ENCODE measurements at places on chromosomes 2 and 18.

DNA sequence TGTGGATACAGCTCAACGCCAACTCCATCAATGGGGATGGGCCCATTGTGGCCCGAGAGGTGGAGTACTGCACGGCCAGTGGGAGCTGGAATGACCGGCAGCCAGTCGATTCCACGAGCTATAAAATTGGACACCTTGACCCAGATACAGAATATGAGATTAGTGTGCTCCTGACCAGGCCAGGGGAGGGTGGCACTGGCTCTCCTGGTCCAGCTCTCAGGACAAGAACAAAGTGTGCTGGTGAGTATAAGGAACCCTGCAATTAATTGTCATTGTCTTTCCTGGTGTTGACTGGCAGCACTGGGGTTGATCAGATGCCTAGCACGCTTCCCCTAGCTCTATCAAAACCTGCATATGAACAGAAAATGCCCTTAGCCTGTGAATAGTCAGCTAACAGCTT is 388.1 kb downstream of the PTPRM start:
- DNase-seq = no peak

DNA sequence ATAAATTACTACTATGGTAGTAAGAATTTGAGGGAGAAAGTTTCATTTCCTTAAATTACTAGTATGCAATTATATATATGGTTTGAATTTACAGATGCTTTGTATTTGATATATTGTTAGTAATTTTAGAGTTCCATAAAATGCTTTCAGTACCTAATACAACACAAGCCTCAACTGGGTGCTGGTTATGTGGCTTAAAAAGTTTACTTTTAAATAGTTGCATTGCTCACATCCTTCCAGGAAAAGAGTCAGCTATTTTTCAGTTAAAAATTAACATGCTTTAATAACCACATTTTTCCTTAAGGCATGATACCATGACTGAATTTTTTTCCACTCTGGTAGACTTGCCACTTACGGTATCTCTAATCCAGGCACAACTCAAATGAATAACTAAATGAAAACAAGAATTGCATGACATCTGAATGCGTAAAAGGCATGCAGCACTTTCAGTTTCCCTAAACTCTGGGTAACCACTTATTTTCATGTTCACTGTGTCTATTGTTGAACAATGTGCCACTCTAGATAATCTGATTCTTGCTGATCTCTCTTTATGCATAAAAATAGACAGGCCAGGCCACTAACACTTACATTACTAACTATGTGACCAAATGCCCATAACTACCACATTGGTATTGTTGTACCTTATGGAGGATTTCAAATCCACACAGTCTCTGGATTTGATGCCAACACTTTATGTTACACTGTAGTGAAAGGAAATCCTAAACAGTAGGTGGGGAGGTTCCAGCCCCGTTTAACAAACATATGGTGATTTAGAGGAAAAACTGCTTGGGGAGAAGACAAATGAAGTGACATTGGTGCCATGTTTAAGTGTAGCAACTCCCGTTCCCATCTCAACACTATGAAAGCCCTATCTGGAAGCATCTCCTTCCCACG is 35.5 kb upstream of the SLC35F5 start:
- DNase-seq = no peak

- DNase-seq = no peak
Measured at GRCh38 chr2:45862843-45863242, 211.4 kb downstream of the PRKCE start.

GRCh38 chr2:236157366-236157765 is 10.8 kb downstream of the GBX2 start:
- no peak for DNase-seq

DNA sequence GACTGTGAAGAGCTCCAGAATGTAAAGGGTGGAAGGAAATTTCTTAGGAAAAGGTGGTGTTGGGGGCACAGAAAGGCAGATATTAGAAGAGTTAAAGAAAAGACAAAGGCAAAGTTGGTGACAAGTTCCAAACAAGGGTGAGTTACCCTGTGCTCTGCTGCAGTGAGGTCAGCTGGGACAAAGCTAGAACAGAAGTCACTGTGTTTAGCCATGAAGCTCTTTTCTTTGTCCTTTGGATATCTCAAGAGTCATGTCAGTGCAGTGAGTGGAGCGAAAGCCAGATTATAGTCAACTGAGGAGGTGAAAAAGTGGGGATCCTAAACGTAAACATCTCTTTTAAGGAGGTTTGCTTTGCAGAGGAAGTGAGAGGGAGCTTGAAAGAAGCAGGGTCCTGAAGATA is 187.8 kb upstream of the ALPP start:
- no peak for DNase-seq

DNA sequence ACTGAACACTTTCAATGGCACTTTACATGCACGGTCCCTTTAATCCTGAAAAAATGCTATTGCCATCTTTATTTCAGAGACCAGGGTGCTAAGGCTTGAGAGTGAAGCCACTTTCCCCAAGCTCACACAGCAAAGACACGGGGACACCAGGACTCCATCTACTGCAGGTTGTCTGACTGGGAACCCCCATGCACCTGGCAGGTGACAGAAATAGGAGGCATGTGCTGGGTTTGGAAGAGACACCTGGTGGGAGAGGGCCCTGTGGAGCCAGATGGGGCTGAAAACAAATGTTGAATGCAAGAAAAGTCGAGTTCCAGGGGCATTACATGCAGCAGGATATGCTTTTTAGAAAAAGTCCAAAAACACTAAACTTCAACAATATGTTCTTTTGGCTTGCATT is 5.2 kb upstream of the EHD3 start:
- no peak for DNase-seq

GRCh38 chr18:36088256-36088655 is 20.9 kb upstream of the RPRD1A start:
- no peak for DNase-seq

- no peak for DNase-seq
Measured at GRCh38 chr2:164826293-164827243, 15.1 kb downstream of the COBLL1 start.

- DNase-seq = no peak
Measured at GRCh38 chr18:48803951-48804855, 146.6 kb downstream of the SMAD7 start.

- DNase-seq = no peak
Measured at GRCh38 chr18:57085371-57085770, 61.5 kb upstream of the BOD1L2 start.

DNA sequence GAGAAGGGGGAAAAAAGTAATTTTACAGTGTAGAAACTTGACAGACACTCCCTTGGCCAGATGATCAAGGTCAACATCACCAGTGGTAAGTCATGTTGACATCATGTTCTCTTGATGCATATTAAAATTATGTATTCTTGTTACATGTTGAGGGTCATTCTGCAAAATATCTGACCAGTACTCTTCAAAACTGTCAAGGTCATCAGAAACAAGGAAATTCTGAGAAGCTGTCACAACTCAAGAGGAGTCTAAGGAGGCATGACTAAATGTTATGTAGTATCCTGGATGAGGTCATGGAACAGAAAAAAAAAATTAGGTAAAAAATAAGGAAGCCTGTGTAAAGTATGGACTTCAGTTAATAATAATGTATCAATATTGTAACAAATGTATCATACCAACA is 6.3 kb downstream of the SGPP2 start:
- DNase-seq = no peak

DNA sequence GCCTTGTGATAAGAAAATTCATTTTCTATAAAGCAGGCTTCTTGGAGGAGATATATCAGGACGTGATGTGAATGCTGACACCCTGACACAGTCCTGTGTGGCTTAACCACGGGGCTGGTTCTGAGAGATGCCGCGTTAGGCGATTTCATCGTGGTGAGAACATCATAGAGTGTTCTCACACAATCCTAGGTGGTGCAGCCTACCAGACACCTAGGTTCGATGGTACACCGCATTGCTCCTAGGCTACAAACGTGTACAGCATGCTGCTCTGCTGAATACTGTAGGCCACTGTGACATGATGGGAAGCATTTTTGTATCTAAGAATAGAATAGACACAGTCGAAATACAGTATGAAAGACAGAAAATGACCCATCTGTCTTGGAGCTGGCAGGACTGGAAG is 82.5 kb downstream of the TNFRSF11A start:
- no peak for DNase-seq

DNA sequence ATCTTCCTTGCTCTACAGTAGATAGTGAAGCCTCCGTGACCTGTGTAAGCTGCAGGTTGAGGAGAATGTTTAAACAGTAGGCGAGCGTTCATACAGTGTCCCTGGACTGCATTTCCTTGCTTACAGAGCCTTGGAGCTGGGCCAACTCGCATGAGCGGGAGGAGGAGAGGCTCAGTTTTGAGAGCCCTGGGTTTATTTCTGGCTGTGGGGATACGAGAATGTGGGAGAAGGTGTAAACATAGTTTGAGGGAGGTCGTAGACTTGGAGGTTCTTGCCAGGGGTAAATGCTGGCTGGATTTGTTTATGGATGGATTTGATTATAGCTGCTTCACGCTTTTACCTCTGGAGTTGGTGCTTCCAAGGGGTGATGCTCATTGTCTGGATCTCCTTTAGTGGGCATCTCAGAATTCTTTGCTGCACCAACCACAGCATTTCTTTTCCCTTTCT is 20.8 kb downstream of the CRIM1 start:
- no peak for DNase-seq

DNA sequence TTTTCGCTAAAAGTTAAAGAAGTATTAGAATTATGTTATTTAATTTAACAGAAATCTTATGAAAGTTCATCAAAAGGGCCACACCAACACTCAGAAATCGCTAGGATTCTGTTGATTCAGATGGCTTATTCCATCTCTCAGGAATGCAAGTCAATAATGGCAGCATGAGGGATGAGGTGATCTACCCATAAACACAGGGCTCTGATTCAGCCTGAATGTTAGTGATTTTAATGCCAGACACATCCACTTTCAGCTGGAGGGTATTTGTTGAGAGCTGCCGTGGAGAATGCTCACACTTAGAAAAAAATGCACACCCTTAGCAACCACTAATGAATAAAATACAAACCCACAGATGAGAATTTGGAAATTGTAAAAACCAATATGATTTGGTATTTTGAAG is 173.3 kb upstream of the ERBB4 start:
- DNase-seq = no peak

- DNase-seq = no peak
Measured at GRCh38 chr2:24881623-24882022, 38.4 kb downstream of the ADCY3 start.

DNA sequence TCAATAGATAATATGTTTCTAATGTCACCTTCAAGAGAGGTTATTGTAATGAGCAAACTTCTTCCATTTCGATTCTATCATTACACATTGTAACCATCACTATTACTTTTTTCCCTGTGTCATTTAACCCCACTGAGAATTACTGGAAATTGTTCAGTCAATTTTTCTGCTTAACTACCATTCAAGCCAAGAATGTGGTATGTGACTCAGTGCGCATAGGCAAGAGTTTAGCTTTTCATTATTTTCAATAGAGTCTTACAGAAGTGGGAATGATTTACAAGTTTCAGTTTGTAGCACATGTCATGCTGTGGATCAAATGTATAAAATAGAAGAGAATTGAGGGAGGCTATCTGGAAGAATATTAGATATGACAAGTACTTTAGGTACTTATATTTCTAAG is 34.3 kb upstream of the PIEZO2 start:
- DNase-seq = no peak

DNA sequence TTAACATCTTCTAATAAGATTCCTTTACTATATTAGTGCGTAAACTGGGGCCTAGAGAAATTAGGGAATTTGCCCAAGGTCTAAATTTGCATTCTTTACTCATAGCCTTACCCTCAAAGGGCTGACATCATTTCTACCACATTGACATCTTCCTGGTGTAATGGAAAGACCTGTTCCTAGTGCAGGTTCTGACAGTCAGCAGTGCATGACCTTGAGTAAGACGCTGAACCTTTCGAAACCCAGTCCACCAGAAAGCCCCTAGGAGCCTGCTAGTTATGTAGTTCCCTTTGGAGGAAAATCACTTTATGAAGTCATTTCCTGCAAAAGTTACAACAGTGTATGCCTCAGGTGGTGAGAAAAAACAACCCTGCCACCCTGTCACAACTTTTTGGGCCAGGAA is 388.3 kb downstream of the TNS1 start:
- no peak for DNase-seq

DNA sequence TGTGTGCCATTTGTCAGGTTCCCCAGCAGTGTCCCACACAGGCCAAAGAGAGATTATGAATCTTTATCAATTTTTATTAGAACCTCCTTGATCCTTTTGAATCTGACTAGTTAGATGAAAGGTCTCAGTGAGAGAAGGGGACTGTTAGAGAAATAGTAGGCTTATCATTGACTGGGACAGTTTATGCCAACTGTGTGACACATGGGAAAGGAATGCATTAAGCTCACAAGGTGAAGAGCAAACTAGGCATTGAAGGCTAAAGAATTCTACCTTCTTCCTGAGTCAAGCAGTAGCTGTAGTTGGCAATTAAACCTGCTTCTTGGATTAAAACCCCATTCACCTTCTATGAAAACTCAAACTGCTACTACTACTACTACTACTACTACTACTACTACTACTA is 389.6 kb upstream of the CDH19 start:
- DNase-seq = no peak

- no peak for DNase-seq
Measured at GRCh38 chr2:157509744-157510143, 65.9 kb upstream of the CYTIP start.

GRCh38 chr2:151855111-151855510 is 26.9 kb upstream of the ARL5A start:
- DNase-seq = no peak

DNA sequence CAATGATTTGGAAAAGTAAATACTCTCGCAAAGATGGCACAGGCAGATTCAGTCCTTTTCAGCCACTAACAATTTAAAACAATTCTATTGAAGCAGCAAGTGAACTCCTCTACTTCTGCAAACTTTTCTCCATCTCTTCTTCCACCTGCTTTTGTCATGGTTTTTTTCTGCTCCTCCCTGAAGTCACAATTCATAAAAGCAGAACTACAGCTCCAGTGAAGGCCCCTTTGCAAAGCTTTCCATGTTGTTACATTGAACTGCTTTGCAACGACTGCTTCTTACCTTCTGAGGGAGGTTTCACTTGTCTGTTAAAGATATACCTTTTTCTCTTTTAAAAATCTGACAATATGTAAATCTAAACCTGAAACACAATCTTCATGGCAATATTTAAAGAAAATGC is 3.7 kb upstream of the SERTAD2 start:
- DNase-seq = no peak

DNA sequence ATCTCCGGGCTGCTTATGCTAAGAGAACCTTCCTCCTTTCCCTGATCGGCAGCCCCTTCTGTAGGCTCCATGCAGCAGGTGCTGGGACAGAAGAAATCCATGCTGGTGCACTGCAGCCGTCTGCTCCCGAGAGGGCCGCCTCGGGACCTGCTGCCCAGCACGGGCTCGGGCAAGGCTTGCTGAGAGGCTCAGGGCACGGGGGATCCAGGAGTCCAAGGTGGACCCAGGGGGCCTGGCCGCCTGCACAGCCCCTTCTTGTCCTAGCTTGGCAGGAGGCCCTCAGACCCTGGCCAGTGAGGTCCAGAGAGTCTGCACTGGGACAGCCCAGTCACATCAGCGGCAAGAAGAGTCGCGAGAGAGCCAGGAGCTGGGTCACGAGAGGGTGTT is 13.3 kb upstream of the DUSP2 start:
- no peak for DNase-seq

Measured in activated CD4-positive, alpha-beta T cell treated with anti-CD3 and anti-CD28 coated beads for 24 hours (primary cell).